ENCODE measurements at places on chromosomes 6 and 20.

DNA sequence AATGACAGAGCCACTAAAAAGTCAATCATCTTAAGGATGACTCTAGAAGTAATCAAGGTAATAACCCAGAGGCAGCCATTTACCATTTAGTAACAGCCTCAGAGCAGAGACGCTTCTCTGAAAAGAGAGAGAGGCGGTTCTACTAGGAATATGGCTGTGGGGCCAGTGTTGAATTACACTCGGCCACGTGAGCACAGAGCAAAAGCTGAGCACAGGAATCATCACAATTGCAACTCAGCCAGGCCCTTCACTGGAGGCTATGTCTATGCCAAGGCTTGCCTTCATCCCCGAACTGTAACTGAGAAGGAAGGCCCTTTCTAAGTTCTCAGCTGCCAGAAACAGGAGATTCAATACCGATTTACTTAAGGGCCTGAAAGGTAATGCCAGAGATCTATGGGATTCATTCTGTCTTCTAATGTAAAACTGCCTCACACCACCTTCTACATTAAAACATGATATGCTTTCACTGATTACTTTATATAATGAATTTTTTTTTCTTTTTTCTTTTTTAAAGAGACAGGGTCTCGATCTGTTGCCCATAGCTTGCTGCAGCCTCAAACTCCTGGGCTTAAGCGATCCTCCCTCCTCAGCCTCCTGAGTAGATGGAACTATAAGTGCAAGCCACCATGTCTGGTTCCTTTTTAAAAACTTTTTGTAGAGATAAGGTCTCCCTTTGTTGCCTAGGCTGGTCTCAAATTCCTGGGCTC is 67.6 kb downstream of the NUDT3 start:
- DNase-seq, result no peak

GRCh38 chr6:766625-767024 is 73.7 kb upstream of the EXOC2 start:
- DNase-seq, result no peak

GRCh38 chr6:35543459-35544193 is 30.9 kb upstream of the TULP1 start:
- no peak for DNase-seq

DNA sequence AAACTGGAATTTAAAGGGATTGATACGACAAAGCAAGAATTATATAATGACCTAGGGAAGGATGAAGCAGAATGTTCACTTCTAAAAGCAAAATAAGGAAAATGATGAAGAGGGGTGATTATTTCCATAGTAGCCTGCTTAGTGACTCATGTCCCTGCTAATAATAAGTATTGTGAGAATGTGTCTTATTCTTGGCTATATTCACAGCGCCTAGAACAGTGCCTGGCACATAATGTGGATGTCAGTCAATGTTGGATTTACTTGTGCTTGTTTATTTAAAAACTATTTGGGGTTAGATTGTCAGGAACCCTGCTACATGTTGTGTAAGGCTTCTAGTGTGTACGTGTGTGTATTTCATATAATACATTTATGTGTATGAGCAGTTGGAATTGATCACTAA is 85.1 kb downstream of the ZFAND3 start:
- DNase-seq, result no peak

- no peak for DNase-seq
Measured at GRCh38 chr6:10180138-10181074, 234.5 kb downstream of the TFAP2A start.

DNA sequence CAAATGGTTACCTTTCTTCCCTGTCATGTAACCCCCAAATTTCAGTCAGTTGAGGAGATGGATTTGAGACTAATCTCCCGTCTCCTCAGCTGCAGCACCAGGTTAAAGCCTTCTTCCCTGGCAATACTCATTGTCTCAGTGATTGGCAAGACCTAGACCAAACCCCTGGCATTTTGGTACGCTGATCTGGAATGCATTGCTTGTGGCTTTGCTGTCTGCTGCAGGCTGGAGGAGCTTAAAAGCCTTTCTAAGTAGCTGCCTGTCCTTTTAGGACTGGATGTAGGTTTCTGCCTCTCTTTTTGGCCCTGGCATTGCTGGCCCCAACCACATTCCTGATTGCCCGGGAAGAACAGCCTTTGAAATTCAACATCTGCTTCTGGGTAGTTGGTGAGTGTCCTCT is 729.6 kb upstream of the GJE1 start:
- no peak for DNase-seq

DNA sequence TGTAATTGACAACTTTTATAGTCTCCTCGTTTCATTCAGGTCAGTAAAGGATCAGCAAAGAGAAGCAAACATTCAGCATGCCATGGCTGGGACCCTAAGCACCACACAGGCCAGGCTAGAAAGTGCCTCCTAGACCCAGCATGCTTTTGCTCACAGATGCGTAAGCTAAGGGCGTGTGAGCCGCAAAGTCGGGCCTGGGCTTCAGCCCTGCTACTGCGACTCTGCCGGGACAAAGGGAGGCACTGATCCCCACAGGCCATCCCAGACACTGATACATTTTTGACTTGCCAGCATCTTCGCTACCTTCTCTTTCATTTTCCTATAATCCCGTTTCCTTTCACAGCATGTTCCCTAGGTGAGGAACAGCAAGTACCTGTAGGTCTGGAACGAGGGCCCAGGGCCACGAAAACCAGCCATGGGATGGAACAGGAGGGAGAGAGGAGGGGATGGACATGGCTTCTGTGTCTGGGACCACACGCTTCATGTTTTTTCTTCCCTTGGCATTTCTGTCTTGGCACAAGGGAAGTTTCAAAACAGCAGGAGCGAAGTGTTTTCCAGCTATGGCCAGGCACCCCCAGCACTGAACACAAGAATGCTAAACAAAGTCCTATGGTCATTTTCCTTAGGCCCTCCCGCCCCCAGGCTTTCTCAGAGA is 42.6 kb downstream of the IRF4 start:
- no peak for DNase-seq

- DNase-seq, result no peak
Measured at GRCh38 chr20:45377269-45377668, 856 bp downstream of the TP53TG5 start.

GRCh38 chr20:24273251-24273650 is 196.2 kb upstream of the SYNDIG1 start:
- DNase-seq, result no peak

GRCh38 chr6:134854366-134854765 is 95.5 kb downstream of the ALDH8A1 start:
- no peak for DNase-seq

DNA sequence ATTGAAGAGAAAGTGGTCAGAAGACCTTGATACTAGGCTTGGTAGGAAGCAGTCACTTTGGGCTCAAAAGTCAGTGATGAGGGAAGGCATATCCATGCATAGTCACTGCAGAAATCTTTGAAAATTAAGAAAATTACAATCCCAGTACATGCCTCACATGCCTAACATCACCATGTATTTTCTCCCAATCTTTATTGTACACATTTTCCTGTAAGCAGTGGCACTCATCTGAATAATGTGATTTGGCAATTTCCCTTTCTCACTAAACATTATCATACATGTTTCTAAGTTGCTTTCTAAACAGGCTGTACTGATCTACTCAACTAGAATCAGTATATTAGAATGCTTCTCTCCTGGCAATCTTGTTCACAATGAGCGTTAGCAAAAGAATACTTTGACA is 280.7 kb upstream of the SUPT3H start:
- no peak for DNase-seq

GRCh38 chr20:35837577-35838195 is 65.9 kb downstream of the PHF20 start:
- no peak for DNase-seq

GRCh38 chr6:50956014-50956413 is 137.3 kb downstream of the TFAP2B start:
- DNase-seq, result no peak

DNA sequence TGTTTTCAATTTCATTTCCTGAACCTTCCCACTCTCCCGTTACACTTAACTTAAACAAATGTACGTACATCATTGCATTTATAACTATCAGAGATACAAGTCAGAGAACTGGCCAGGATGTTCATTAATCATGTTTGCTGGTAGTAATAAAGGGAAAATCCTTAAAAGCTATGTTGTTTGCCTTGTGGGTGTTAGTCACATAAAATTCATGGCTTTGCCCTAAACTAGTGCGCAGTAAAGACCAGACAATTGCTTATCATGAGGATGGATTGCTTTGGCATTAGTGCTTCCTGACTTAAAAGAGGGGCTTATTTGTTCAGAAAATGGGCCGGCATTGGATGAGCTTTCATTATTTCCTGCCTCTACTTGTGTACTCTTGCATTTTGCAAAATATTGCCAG is 1037.3 kb upstream of the FLRT3 start:
- no peak for DNase-seq

DNA sequence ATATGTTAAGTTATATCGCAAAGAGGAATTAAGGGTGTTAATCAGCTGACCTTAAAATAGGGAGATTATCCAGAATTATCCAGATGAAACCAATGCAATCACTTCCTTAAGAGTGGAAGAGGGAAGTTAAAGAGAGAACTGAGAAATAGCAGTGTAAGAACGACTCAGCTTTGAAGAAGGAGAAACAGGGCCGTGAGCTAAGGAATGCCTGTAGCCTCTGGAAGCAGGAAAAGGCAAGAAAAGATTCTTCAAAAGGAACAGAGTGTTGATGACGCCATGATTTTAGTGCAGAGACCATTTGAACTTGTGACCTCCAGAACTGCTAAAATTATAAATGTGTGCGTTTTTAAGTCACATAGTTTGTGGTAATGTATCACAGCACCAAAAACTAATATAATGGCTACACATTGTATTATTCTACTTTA is 32.7 kb downstream of the ILRUN start:
- DNase-seq, result no peak

GRCh38 chr6:167073679-167074274 is 49.1 kb upstream of the CCR6 start:
- DNase-seq, result no peak

- no peak for DNase-seq
Measured at GRCh38 chr6:92376691-92377090, 1042.7 kb downstream of the EPHA7 start.

GRCh38 chr6:4319981-4320683 is 184.8 kb upstream of the ECI2 start:
- no peak for DNase-seq

DNA sequence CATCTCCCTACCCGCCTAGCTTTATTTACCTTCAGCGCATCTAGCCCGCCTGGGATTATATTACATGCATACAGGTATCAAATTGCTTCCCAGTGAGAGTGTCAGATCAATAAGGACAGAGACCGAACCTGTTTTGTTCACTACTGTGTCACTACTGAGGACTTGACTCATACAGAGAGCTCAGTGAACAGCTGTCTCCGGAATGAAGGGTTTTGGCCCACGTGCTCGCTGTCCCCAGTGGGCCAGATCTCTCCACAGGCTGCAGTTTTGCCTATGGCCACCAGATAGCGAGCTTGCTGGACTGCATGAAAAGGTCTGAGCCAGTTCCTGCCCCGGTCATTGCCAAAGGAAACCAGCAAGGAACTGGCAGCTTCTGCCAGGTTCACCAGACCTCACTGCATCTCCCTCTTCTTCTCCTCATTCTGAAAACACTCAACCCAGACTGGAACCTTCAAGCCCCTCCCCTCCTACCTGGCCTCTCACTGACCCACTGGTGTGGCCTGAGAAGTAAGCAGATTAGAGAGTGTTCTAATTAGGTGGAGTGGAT is 150.8 kb downstream of the ZMYND8 start:
- DNase-seq, result no peak

- no peak for DNase-seq
Measured at GRCh38 chr20:34943808-34944567, 11.6 kb downstream of the GSS start.

DNA sequence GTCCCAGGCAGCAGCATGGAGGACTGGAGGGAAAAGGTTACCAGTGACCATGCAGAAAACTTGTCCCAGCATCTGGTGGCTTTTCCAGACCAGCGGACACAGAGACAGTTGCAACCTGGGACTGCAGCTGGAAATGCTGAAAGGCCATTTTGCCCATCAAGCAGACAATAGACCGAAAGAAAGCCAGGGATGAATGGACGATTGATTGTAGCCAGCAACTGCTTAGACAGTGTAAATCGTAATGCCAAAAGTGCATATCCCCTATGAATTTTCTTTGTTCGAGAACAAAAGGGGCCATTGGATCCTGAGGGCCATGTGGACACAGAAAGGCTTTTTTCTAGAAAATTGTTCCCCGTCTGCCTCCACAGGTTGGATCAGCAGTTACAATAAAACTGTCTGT is 115.7 kb downstream of the MBOAT1 start:
- no peak for DNase-seq

GRCh38 chr20:35523298-35523888 is 6.1 kb downstream of the C20orf173 start:
- no peak for DNase-seq

DNA sequence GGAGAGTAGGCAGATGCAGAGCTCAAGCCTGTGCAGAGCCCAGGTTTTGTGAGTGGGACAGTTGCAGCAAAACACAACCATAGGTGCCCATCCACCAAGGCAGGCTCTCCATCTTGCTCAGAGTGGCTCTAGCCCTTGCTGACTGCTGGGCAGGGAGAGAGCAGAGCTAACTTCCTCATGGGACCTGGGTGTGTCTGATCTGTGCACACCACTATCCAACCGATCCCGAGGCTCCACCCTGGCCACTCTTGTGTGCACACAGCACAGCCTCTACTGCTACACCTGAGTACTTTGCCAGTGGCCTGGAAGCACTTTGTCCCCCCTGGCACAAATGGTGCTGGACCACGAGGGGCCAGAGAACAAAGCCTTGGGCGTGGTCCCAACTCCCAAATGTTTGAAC is 7.9 kb upstream of the DEFB125 start:
- DNase-seq, result no peak

DNA sequence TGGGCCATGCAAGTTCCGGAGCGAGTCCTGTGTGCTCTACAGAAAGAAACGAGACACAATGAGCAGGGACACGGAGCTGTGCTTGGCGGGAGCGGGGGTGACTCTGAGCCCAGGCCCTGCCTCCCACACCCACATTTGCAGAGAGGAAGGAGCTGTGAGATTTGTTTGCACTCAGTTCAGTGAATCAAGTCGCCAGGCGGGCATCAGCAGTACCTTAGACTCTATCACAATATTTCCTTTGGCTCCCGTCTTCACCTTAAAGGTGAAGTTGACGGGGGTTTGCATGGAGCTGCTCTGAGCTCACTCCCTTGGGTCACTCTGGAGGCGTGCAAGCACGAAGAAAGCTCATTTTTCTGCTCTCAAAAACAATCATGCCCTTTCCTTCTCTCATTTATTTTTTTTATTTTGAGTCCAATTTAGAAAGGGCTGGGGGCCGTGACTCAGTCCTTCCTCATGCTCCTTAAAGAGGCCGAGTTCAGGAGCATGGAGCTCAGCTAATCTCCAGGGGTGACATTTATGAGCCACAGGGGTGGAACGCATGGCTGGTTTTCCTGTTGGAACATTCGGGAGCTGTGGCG is 188.2 kb downstream of the NFATC2 start:
- no peak for DNase-seq

- no peak for DNase-seq
Measured at GRCh38 chr6:111761212-111761611, 112.0 kb downstream of the FYN start.

DNA sequence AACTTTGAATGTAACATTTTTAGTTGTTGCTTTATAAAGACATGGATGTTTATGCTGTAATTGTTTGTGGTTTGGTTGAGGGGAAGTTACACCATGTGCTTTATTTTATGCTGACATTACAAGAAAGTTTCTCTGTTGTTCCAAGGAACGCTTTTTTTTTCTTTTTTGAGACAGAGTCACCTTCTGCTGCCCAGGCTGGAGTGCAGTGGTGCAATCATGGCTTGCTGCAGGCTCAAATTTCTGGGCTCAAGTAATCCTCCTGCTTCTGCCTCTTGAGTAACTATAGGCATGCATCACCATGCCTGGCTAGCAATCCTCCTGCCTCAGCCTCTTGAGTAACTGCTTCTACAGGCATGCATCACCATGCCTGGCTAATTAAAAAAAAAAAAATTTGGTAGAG is 21.0 kb upstream of the IFNGR1 start:
- DNase-seq, result no peak

All from activated CD8-positive, alpha-beta memory T cell treated with anti-CD3 and anti-CD28 coated beads for 1 hour (primary cell).